ENCODE measurements at places on chromosomes 16 and 17.
A peak's percentile ranks its signal among the peaks of the same experiment; 100 is the strongest.

- no peak for DNase-seq
Observed at GRCh38 chr16:68760671-68761275, 23.7 kb downstream of the CDH1 start.

DNA sequence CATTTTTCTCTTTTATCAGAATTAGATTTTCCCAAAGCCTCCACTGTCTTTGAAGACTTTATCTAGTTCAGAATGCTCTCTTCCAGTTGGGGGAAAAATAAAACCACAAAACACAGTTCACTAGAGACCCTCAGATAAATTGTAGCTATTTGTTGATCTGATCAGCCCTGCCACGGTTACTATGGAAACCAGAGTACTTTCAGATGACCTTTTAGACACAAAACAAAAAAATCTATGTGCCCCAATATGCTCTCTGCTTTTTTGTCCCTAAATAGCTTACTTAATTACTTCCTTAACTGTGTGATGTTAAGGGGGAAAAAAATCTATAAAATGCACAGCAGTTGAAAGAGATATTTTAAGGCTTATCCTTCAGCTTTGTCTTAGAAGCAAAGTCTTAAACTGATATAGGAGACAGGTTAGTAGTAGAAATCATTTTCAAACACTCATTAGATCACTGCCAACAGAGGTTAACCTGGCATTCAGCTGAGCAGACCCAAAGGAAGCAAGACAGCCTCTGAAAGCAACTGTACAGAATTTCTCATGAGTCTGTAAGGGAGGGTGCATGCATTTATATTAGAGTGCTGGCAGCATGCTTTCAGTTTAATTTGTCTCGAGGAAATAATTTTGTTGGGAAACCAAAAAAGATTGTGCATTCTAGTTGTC, 129.9 kb upstream of the CACNG5 start:
- no peak for DNase-seq

DNA sequence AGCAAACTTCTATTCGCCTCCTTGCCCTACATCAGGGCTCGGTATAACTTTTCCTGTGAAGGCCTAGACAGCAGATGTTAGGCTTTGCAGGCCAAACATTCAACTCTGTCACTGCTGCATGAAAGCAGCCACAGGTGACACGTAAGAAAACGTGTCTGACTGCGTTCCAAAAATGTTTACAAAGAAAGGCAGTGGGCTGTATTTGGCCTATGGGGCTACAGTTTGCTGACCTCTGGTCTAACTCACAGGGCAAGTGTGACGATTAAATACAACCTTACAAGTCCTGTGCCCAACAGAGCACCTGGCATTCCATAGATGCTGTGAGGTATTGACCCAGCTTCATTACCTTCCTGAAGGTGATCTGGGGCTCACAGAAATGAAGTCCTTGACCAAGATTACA, 79.4 kb downstream of the USP31 start:
- DNase-seq = no peak

- DNase-seq = no peak
Observed at GRCh38 chr17:67126983-67127382, 82.6 kb downstream of the CACNG1 start.

DNA sequence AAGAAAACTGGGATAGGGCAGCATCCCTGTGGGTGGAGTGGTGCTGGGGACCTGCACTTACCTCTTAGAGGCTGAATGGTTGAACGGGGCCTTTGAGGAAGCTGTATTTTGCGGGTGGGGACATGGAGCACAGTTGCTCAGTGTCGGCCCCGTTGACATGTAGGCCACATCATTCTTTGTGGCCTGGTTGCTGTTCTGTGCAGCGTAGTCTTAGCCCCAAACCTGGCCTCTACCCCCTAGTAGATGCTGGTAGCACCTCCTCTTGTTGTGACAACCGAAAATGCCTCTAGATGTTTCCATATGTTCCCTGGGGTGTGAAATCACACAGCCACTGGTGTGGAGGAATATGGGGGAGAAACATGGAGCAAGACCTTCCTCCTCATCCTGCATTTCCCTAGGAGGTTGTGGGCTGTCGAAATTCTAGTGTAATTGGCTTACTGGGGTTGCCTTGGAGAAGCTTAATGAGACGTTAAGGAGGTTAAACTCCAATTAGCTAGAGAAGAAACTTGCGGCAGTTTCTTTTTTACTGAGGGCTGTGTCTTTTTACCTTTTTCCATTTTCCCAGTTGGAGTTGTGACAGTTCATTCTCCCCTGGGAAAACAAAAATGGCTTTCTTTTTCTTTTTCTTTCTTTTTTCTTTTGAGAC, 9.4 kb downstream of the ABCC1 start:
- peak; percentile 88 for DNase-seq

- DNase-seq = no peak
Observed at GRCh38 chr17:58335779-58336455, 7.3 kb upstream of the TSPOAP1 start.

DNA sequence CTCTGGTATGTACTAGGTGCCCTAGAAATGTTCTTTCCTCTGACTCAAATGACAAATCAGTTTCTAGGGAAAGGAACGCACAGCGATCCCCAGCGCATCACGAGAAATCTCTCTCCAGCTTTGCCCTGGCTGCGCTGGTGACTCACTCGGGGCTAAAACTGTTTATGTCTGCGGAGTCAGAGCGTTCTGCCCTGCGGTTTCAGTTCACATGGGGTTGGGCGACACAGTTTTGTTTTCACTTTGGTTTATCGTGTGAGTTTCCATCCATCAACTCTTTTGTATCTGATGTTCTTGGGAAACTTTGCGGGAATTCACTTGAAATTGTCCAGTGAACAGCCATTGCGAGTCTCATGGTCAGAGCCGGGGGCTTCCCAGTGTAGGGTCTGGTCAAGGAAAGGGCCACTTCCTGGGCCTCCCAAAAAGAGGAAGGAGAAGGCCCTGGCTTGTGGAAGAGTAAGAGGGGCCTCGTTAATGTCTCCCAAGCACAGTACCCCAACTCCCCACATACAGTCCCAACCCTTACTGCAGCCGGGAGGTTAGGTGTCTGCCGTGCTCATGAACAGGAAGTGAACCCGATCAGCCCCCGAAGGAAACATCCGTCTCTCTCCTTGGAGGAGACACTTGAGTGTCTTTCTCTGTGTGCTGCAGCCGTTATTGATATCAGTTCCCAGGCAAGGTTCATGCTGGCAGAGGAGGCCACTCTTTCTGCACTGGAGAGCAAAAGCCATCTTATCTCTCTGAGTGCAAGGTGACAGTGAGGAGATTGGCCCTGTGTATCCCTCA, 643.2 kb downstream of the WWOX start:
- DNase-seq = no peak

DNA sequence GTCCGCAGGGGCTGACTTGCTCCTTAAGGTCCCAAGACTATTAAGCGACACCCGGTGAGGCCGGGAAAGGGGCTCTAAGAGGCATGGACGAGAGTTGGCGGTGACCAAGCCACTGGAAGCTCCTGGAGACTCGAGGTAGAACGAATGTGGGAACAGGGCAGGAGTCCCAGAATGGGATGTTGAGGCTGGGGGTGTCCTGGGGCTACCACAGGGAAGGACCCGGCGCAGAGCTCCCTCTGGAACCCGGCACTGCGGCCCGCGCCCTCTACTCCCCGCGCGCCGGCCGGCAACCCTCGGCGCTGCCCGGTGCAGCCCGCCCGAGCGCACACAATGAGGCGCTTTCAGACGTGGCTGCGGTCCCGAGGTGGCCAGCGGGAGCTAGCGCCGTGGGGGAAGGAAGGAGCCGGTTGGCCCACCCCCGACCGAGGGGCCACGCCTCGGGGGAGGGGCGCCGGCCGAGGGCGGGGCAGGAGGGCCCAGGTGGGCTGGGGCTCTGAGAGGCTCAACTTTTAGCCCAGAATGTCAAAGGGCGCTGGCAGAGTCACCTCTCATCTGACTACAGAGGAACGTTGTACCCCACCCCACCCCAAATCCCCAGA, at the start of gene CHST6:
Gene CHST6, minus strand, starts transcription at position 366 of the 599 bp plus-strand sequence. CDS start 15,613 bp downstream, outside the sequence.
- DNase-seq = peak; percentile 51

GRCh38 chr17:39626171-39627046, at the start of gene PPP1R1B:
PPP1R1B (plus strand) TSS chr17:39626952; CDS start chr17:39627393, 441 bp downstream.
- no peak for DNase-seq

Data from kidney (tissue), 22 donors.